ENCODE measurements at places on chromosomes 3 and 15.
A peak's percentile ranks its signal among the peaks of the same experiment; 100 is the strongest.

GRCh38 chr3:13880811-13881156 is 913 bp upstream of the WNT7A start:
- DNase-seq: no peak

DNA sequence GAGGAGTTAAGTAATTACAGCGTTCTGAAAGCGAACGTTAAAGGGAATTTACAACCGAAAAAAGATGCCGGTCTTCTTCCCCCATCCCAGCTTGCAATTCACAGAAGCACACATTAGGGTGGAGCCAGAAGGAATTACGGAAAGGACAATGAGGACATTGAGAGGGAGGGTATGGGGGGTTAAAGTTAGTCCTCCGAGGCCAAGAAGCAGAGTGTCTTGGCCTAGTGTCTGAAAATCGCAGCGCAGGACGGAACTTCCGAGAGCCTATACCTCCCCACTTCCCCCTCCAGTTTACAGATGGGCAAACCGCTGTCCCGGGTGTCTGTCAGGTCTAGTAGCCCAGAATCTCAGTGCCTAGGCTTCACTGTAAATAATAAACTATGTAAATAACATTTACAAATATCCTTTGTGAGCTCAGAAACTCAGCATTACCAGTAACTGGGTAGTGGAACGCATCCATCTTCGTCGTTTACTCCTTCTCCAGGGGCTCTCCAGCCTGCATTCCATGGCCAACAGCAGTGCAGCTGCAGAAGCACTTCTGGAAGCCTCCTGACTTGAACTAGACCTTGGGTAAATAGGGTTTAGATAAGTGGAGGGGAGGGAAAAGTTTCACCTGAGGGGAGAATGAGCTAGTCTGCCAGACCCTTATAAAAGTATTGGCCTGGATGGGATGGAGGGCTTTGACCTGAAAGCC is 922 bp downstream of the ADPRH start:
- no peak for DNase-seq

DNA sequence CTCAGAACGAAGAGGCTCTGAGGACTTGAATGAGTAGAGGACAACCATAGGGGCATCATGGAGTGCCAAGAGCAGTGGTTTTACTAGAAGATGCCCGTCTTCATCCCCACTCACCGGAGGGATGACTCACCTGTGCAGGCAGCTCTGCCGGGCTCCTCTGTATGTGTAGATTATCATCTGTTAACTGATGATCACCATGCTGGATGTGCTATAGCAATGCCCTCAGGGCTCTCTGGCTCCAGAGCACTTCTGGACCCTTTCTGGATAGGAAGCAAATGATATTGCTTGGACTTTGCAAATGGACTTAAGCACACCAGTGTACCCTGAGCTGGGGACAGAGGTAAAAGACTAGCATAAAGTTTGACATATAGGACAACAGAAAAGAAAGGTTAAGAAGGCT is 10.2 kb upstream of the TGFBR2 start:
- no peak for DNase-seq

GRCh38 chr3:14467814-14468620 is 65.6 kb downstream of the SLC6A6 start:
- no peak for DNase-seq

- no peak for DNase-seq
These were observed 361.9 kb upstream of the ICE2 start for GRCh38 chr15:60840703-60841411.

DNA sequence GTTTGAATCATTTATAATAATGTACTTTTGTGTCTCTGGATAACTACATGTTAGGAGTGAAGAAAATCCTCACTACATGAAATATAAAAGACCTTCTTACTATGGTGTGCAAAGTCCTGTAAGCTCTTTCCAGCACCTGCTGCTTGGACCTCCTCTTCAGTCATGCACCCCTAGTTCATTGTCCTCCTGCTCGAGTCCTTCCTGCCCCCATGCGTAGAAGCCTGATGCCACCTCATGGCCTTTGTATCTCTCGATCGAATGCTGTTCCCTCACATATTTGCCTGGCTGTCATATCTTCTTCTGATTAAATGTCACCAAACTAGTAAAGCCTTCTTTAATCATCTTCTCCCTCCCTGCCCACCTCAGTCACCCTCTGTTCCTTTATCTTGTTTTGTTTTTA is 49.9 kb upstream of the SUCLG2 start:
- no peak for DNase-seq

GRCh38 chr3:184261854-184262763 is 756 bp upstream of the CAMK2N2 start:
- no peak for DNase-seq

GRCh38 chr15:49855917-49856637 is 235.2 kb downstream of the DTWD1 start:
- DNase-seq: no peak

DNA sequence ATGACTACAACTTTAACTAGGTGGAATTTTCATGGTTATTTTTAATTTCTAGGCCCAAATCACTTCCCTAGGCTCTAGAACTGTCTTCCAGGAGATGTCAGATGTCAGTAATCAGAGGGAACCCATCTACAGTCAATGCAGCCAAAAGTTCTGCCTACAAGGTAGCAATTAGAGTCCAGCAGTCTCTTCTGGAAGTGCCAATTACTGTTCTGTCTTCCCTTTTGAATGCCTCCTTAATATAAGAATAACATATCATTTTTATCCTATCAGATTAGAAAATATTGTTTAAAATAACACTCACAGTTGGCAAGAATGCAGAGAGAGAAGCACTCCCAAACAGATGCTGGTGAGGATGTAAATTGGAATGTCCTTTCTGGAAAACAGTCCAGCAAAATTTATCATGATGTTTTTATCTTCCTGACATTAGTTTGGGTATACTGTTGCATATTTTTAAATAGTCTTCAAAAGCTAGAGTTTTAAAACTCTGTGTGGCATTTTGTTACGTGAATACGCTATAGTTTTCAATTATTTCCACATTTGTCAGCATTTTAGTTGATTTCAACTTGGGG is 543.7 kb downstream of the FHIT start:
- no peak for DNase-seq

DNA sequence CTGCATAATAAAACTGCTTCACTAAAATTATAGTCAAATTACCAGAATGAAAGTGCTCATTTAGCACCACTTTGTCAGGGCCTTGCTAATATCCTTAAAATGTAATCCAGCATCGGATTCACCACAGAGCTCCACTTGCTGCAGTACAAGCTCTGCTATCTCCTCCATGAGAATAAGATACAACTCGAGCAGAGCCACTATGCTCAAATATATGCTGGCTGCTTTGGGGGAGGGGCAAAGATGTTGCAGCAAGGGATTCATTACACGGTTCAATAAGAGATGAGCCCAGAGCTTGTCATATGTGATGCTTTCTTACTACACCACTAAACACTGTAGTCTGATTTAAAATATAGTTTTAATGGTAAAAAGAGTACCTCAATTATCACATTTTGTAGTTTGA is 72.2 kb downstream of the DLG1 start:
- no peak for DNase-seq

- no peak for DNase-seq
These were observed 2.5 kb upstream of the MST1R start for GRCh38 chr3:49906073-49906743.

DNA sequence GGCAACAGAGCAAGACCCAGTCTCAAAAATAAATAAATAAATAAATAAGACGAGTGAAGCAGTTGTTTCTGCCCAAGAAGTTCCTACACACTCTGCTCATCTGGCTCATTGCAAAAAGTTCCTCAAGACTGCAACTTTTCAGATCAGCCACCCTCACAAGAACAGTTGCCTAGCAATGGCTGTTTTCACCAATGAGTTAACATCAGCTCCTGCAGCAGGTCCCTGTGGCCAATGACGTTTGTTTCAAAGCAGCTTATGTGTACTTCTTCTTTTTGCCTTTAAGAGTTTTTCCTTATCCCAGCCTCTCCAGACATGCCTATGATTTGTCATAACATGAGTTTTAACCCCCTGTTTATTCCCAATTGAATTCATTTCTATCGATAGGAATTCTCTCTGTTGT is 118.4 kb upstream of the SPRED1 start:
- no peak for DNase-seq

- no peak for DNase-seq
These were observed 72.1 kb upstream of the EPHB1 start for GRCh38 chr3:134722969-134723368.

GRCh38 chr3:35671483-35671882 is 32.2 kb downstream of the ARPP21 start:
- DNase-seq: no peak

DNA sequence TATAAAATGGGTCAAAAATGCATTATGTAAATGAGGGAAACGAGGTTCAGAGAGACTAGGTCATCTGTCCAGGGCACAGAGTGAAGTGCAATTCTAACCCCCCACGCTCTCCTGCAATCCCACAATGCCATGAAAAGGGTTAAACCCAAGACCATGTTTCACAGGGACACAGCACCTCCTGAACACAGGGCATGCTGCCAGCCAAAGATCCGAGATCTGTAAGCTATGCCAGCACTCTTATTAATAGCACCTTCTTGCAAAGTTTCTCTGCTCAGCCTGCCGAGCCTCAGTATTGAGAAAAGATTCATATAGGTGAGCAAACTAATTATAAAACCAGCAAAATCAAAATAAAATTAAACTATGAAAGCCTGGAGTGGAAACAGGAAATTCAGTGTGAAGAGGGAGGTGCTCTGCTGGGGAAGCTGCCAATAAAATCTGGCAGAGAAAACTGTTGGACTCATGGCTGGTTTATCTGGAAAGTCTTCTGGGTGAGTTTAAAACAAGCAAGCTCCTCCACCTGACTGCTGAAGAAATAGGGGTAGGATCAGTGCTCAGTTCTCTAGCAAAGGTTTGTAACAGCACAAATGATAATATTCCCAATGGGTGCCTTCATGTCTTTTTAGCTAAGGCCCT is 50.3 kb downstream of the LRIG1 start:
- DNase-seq: no peak

GRCh38 chr3:107990433-107990832 is 100.4 kb downstream of the CD47 start:
- DNase-seq: no peak

DNA sequence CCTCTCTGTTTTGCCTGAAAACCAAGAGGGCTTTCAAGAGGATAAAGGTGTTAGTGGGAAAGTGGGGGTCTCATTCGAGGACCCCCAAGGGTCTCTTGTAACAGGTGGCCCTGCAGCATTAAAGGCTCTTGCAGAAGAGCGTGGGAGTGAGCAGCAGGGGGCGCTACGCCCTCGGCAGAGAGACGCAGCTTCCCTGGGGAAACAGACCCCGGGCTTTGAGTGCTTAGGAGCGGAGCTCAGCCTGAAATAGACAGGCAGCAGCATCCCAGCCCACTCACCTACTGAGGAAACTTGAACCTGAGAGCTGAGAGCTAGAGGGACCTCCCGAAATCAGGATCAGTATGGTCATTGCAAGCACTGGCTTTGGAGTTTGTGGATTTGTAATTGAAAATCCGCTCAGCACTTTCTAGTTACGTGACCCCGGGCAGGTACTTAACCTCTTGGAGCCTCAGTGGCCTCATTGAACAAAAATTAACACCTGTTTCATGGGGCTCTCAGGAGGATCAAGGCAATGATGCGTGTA is 25.7 kb downstream of the RPLP1 start:
- no peak for DNase-seq

DNA sequence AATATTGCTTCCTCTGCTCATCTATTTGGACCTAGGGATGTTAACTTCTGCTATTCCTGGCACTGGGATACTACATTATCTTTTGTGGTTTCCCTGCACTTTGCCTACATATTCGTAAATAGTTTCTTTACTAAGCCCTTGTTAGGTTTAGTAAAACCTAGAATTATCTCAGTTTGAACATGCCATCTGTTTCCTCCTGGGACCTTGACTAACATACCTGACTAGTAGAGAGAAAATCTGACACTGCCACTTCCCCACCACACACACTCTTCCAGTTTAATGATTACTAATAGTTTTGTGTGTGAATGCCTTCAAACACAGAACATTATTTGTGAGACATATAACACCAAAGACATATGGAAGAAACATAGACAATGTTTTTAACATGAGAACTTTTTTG is 28.2 kb upstream of the SOX2 start:
- no peak for DNase-seq

GRCh38 chr15:90301707-90302300 is 36.3 kb downstream of the NGRN start:
- no peak for DNase-seq

GRCh38 chr3:36695113-36695768 is 69.1 kb downstream of the DCLK3 start:
- DNase-seq: no peak

GRCh38 chr3:70049761-70050160 is 50.2 kb downstream of the SAMMSON start:
- DNase-seq: no peak

- no peak for DNase-seq
These were observed 708 bp upstream of the PTPN23 start for GRCh38 chr3:47380026-47380600.

GRCh38 chr3:97822359-97822775 is 556 bp downstream of the CRYBG3 start:
- DNase-seq: peak; percentile 16

DNA sequence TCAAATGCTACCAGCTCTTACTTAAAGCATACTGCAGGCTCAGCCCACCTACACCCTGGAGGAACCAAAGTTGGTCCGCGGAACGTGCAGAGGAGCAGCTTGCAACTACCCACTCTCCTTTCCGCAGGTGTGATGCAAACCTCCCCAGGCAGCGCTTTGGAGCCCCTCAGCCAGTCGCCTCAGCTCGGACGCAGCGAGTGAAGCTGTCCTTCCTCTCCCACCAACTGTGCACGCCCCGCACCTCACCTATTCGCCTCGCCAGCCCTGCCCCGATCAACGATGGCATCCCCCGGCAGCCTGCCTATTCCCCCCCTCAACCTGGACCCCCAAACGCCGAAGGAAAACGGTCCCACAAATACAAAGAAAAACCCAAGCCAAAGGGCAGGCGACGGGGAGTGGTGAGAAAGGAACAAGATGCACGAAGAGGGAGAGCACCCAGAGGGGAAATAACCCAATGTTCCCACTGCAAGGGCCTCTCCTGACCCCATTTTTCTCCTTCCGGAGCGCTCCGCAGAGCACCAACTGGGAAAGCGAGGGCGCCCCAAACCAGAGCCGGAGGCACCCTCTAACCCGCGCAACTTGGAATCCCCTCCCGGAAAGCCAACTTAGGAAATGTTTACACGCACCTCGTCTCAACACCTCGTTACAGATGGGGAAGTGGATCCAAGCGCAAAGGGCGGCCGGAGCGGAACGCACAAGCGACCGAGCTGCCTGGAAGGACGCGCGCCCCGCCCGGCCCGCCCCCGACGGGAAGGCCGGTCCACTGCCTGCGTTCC is 665 bp downstream of the GLB1 start:
- no peak for DNase-seq

DNA sequence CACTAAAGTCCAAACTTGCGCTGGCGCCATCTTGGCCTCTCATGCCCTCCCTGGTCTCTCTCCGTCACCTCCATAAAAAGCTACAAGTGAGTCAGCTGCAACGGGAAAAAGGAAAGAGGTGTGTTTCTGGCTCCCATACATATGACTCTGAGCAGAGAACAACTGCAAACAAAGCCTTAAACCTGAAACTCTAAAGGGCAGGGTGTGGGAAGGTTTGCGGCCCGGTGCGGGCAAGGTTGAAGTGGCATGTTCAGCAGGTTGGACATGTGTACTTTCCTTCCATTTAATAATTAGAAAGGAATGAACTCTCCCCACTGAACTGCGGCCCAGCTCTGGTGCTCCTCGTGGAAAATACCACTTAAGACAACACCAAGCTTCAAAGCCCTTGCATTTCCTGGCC is 59.0 kb upstream of the PPARG start:
- DNase-seq: no peak

GRCh38 chr3:108239082-108239481 is 16.9 kb upstream of the IFT57 start:
- DNase-seq: no peak
